ENCODE measurements at places on chromosomes 16 and 17. TPM values are rescaled to one million over a fixed set of nuclear protein-coding genes. Genes with fewer than 3 reads are reported as not detected.

Gene GAA
- total RNA-seq: 14.1 TPM

Gene NFAT5
- 21.4 TPM for total RNA-seq

Gene HSF4
- total RNA-seq: 3.7 TPM

Gene MYH2
- total RNA-seq: 43.8 TPM

Gene HOXB4
- total RNA-seq: 1.0 TPM

Gene ZFP3
- 6.3 TPM for total RNA-seq
